ENCODE measurements at places on chromosomes 1 and 21.

- no peak for DNase-seq
Observed at GRCh38 chr1:220045356-220046051, 801 bp downstream of the EPRS1 start.

- no peak for DNase-seq
Observed at GRCh38 chr1:73839922-73840321, 358.1 kb downstream of the LRRIQ3 start.

DNA sequence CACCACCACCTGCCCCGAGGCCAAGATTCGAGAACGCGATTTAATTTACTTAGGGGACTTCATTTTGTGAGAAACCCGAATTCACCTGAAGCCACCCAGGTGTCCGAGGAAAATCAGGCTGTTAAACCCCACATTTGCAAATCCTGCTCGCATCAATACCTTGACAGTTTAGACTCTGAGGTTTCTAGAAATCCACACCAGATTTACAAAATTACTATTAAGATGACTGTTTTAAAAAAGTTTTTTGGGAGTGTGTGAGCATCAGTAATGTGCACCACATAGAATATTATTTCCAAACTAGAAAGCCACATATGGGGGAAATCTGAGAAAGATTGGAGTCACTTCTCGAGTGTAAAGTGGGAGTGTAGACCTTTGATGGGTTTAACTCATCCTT is 685 bp downstream of the RIMKLA start:
- DNase-seq = no peak

GRCh38 chr1:67955591-67955990 is 94.8 kb downstream of the DIRAS3 start:
- no peak for DNase-seq

DNA sequence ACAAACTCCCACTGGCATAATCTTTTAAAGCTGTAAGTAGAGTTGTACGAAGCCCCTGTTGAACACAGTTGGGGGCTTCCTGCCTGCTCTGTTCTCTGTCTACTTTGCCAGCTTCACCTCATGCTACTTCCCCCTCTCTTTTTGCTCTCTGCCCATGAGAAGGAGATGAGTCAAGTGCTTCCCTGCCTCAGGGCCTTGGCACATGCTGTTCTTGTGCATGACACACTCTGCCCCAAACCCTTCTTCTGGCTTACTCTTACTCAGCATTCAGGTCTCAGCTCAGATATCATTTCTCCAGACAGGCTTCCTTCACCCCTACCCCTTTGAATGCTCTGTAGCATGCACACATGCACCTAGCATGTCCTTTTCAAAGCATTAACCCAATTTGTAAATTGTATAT is 208.8 kb downstream of the FOXD2 start:
- DNase-seq = no peak

- no peak for DNase-seq
Observed at GRCh38 chr21:35796844-35797243, 263.5 kb downstream of the SETD4 start.

DNA sequence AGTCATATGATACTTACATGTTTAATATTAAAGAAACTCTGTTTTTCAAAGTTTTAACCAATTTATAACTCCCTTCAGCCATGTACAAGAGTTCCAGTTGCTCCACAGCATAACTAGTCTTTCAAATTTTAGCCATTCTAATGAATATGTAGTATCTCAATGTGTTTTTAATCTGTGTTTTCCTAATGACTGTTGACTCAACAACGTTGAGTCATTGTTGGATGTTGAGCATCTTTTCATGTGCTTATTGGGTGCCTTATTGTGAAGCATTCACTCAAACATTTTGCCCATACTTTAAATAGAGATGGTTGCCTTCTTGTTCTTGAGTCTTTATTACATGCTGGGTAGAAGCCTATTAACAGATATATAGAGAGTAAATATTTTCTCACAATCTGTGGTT is 240.2 kb upstream of the LYPLAL1 start:
- no peak for DNase-seq

GRCh38 chr1:4771721-4772120 is 117.3 kb downstream of the AJAP1 start:
- DNase-seq = no peak

DNA sequence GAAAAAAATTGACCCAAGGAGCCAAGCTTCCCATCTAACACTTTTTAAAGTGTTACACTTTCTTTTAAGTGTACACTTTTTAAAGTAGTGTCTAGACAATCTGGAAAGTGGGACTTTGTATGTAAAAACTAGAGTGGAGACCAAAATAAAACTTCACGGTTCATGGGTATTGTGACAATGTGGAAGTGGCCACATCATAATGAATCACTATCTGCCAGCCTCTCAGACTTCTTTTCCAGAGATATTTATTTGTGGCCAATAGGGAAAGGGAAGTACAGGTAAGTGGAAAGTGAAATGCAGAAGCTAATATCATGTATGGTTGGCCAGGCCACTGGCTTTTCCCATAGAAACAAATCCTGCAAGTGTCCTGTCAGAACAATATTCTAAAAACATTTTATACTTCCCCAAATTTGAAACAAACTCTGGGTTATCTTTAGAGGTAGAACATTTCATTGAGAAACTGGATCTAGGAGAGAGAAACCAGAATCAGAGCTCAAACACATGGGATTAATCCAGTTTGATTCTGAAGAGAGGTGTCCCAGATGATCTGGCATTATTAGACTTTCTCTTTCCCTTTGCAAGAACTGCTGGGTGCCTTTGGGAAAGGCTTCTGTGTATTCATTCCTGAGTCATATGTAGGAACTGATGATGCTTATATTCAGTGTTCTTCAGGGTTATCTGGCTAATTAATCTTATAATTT is 2.0 kb downstream of the TNFSF18 start:
- no peak for DNase-seq

GRCh38 chr1:239254999-239255398 is 131.4 kb upstream of the CHRM3 start:
- no peak for DNase-seq

DNA sequence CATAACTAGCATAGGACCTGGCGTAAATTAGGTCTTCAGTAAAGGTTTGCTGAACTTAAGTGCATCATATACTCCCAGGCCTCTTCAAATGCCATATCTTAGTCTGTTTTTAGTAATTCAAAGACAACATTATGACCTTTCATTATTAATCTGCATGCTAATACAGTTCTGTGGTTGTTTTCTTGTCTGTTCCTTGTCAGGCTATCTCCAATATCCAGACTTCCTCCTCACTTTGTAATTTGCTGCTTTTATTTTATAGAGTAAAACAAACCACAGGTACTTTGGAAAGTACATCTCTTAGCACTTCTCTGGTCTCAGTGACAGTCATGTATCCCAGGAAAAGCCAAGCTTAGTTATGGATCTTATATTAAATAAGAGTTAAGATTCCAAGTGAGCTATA is 65.1 kb upstream of the BMP8A start:
- DNase-seq = no peak

- DNase-seq = no peak
Observed at GRCh38 chr1:107649023-107649422, 316.0 kb downstream of the VAV3 start.

DNA sequence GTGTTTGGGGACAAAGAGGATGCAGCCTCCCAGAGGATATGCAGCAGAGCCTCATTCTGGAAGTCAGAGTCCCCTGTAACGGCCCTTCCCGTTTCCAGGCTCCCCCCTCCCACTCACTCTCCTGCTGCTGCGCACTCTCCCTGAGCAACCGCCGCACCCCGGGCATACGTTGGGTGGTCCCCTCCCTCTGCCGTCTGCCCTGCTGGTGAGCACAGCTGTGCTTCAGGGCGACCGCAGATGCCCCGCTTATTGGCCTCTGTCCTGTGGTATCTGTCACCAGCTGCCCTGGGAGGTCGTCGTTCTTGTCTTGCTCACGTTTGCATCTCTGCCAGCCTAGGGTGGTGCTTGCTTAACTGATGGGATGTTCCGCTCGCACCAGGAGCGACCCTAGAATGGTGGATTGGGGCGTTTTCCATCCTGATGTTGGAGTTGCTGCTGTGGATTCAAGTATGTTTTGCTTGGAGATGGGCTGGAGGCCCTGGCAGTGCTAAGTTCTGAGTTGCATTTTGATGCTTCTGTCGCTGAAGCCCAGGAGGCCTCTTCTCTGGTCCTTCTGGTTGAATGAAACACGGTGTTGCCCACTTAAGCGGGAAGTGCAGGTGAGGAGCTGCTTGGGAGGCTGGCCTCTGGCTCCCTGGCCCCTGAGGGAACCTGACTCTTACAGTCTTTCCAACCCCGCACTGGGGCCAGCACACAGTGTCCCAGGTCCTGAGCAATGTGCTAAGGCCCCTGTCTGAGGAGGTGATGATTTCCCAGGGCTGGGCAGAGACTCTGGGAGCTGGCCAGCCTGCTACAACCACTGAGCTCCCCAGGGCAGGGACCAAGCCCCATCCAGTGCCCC is 3.2 kb downstream of the TMEM201 start:
- DNase-seq = no peak

DNA sequence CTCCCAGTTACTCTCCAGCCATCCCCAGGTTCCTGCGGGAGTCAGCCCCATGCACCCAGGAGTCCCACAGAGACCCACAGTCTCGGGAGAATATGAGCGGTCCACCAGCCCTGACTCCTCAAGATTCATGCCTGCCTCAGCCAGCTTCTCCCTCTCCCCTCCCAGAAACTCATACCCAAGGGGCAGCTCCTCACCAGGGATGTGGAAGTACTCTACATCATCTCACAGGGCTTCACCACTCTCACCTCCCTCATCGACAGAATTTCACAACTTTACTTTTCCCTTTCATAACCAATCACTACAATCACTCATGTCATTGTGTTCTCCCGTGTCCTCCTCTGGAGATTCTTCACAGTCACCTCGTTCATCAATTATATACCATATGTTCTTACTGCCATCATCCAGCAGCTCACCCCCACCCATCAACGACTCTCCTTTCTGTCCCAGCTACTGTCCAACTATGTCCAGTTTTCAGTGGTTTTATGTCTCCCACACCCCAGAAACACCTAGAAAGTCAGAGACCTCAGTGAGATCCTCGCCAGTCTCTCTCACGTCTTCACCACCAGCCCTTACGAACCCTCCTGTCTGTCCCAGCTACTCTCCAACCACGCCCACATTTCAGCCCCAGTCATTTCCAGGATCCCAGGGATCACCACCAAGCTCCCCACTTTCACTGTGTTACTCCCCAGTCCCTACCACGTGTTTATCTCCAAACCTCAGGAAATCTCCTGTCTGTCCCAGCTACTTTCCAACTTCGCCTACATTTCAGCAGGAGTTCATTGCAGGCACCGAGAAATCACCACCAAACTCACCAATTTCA is 1530.1 kb upstream of the TPTE start:
- DNase-seq = no peak

GRCh38 chr21:20641241-20641640 is 357.0 kb upstream of the NCAM2 start:
- DNase-seq = no peak

GRCh38 chr1:232837087-232837486 is 31.9 kb downstream of the MAP10 start:
- no peak for DNase-seq

- DNase-seq = no peak
Observed at GRCh38 chr1:184686540-184686939, 68.1 kb downstream of the EDEM3 start.

GRCh38 chr1:112390775-112391602 is 5.0 kb upstream of the CTTNBP2NL start:
- peak; percentile 89 for DNase-seq

GRCh38 chr1:16984717-16985116 is 4.3 kb upstream of the MFAP2 start:
- peak; percentile 74 for DNase-seq

DNA sequence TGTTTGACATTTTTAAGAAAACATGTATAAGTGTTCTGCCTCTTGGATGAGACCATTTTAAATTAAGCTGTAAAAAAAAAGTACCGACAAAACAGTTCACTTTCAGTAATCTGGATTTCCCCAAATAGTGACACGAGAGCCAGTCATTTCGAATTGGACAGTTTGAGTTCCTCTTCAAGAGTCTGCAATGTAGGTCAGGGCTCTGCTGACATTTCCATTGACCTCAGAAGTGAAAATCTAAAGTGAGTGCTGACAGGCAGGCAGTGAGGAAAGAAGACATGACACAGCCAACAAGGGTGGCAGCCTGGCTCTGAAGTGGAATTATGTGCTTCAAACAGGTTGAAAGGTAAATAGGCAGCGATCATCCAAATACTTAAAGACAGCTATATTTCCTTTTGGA is at the start of gene IL23R:
IL23R (plus strand) TSS at position 259 of the 400 bp plus-strand sequence. CDS start 1,667 bp downstream, outside the sequence.
- DNase-seq = no peak

DNA sequence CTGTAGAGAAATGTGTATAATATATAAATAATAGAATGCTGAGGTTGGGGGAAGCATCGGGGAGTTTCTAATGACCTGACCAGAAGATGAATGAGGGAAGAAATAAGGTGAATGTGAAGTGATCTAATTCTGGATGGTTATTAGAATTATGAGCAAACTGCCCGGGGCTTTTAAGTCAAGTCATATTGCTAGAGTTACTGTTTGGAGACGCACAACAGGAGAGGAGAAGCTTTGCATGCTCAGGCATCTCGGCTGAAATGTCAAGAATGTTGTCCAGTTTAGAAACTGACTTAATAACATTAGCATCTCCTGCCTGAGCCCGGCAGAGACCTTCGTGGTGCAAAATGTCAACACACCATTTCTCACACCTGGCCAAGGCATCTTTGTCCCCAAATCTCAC is 119.1 kb downstream of the RRAGC start:
- no peak for DNase-seq

GRCh38 chr1:13832536-13832935 is 132.5 kb downstream of the PRDM2 start:
- no peak for DNase-seq

DNA sequence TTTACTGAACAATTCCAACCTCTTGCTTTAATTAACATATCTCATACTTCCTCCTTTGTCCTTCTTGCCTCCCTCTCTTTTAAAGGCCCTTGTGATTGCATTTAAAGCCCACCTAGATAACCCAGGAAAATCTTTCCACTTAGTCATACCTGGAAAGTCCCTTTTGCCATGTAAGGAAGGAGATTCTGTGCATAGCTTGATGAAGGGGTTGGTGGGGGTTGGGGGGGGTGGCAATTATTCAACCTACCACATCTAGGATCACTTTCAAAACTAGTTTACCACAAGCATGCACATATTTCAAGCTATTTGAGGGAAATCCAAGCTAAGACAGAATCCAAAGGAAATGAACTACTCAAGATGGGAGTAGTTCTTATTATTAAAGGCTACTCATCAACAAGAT is 249.1 kb upstream of the PTBP2 start:
- no peak for DNase-seq

- DNase-seq = no peak
Observed at GRCh38 chr1:5977494-5978444, 14.5 kb downstream of the NPHP4 start.

GRCh38 chr1:47174656-47175020 is 15.2 kb downstream of the PDZK1IP1 start:
- no peak for DNase-seq

DNA sequence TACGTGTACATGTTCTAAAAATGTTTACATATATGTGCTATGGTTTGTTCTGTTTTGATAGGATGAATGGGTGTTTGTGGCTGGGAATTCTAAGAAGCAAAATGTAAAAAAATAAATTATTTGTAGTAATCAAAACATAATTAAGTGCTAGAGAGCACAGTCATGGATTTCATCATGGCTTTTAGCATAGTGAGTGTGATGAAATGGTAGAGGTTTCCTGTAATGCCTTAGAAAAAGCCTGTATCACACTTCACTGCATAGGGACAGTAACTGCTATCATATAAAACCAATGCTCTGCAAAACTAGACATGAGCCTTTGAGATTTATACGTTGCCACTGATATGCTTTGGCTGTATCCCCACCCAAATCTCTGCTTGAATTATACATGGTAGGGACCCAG is 99.8 kb downstream of the PTGER3 start:
- DNase-seq = no peak

Data from right forelimb (tissue), 1 donor.